Activated CD4-positive, alpha-beta T cell treated with anti-CD3 and anti-CD28 coated beads for 4 hours (primary cell): ENCODE measurements at places on chromosomes 7 and 10.
A peak's percentile ranks its signal among the peaks of the same experiment; 100 is the strongest.

DNA sequence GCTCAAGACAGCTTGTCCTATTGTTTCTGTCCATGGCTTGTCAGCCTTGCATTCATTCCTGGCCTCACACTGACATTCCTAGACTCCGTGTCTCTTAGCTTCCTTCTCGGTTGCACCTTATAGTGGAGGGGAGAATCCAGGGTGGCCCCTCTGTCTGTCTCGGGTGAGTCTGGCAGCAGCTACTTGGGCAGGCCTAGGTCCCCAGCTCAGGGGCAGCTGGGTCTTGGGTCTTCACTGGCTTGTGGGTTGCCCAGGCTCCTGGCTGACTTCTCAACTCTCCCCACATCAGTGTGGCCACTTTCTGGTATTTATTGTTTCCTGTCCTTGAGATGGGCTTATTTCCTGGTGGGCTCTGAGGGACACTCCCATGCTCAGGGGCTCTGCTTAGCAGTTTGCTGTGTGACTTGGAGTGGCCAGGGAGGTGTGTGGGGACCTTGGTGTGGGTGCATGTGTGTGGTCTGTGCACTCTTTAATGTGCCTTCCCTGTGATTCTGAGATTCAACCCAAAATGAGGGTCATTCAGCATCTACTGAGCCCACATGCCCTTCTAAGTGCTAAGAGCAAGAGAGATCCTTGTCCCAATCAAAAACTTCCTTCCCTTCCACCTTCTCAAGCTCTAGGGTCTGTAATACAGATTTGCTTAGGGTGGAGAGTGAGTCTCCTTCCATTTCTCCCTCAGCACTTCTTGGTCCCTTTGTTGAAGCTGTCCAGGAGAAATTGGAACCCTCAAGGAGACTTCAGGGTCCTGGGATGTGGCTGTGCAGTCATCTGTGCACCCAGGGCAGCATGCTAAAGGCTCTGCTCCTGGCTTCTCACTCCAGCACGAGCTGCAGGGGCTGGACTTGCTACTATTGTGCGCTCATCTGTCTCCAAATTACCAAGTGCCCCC, 20.1 kb downstream of the UPP1 start:
- DNase-seq = no peak

- DNase-seq = no peak
Observed at GRCh38 chr10:92126100-92126650, 164.7 kb downstream of the CPEB3 start.

- no peak for DNase-seq
Observed at GRCh38 chr10:52228556-52228955, 85.5 kb upstream of the DKK1 start.

DNA sequence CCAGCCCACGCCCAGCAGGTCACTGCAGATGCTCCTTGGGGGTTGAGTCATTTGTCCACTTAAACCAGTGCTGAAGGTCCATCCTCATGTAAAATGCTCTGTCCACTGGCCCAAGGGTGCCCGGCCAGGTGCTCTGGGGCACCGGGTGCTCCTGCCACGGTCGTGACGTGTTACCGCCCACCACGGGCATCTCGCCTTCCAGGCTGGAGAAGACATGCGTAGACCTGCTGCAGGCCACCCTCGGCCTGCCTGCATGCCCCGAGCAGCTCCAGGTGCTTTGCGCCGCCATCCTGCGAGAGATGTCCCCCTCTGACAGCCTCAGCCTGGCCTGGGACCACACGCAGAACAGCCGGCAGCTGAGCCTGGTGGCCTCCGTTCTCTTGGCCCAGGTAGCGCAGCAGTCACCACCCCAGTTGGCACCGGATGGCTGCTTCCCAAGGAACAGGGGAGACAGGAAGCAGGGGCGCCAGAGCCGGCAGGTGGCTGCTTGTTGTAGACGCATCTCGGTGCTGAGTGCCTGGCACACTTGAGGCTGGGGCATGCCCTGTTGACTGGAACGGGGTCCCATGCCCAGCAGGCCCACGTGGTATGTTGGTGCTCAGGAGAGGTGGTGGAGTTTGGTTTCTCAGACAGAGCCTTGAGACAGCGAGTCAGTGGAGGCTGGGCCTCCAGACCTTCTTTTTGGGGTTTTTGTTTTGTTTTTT, 6.1 kb downstream of the AP5Z1 start:
- no peak for DNase-seq

GRCh38 chr10:129396021-129396722, 70.9 kb upstream of the MGMT start:
- no peak for DNase-seq

GRCh38 chr7:139851770-139852481, 22.9 kb downstream of the TBXAS1 start:
- DNase-seq = no peak

DNA sequence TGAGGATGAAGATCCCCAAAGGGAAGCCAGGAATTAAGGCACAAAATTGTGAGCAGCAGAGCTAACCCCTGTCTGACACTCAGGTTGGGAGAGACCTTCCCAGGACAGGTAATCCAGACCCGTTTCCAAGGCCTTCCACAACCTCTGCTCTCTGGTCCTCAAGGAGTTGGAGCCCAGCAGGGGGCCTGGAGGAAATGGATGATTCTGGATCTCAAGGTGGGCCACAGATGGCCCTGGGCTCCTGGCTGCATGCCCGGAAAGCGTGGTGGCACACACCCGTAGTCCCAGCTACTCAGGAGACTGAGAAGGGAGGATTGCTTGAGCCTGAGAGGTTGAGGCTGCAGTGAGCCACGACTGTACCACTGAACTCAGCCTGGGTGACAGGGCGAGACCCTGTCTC, 42.3 kb downstream of the DPYSL4 start:
- DNase-seq = no peak

DNA sequence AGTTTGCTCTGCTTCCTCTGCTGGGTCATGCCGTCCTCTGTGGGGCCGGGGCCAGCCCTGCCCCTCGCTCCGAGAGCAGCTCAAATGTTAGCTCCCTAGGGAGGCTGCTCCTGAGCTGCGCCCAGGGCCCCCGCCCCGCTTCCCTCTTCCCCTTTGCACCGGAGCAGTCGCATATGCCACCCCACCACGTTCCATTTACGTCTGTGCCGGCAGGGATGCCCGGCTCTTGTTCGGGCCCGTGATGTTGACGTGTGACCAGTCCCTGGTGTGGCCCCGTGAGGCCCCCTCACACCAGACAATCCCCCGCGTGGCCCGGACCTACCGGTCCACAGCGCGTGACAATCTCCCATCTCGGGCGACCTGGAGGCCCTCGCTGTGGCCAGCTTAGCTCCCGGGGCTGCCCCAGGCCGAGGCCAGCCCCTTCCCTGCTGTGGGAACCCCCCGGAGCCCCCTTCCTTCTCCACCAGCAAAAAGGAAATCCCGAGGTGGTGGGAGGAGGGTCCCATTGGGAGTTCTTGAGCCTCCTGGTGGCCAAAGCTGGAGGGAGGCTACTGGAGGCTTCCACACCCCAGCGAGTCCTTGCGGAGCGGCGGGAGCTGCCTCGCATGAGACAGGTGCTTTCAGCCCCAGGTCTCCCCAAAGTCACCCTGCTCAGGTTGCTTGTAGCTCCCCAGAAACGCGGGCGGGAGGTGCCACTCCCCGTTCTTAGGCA, 15.2 kb downstream of the FAM20C start:
- no peak for DNase-seq

- peak; percentile 50 for DNase-seq
Observed at GRCh38 chr7:39950473-39951225, 593 bp downstream of the CDK13 start.

- DNase-seq = no peak
Observed at GRCh38 chr7:22563032-22563501, 63.1 kb upstream of the STEAP1B start.

- no peak for DNase-seq
Observed at GRCh38 chr10:118818621-118819221, 64.0 kb upstream of the CACUL1 start.

DNA sequence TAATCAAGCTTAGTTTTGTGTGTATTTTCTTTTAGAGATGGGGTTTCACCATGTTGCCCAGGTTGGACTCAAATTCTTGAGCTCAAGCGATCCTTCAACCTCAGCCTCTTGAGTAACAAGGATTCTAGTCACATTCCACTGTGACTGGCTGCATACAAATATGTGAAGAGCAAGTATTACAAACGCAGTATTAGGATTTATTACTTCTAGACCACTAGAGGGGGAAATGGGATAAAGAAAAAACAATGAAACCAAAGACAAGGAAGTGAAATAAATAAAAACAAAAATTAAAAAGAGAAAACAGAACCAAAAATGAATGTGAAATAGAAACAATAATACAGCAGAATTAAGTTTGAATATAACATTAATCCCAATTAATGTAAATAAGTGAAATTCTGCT, 308.7 kb downstream of the ANKRD30A start:
- no peak for DNase-seq

DNA sequence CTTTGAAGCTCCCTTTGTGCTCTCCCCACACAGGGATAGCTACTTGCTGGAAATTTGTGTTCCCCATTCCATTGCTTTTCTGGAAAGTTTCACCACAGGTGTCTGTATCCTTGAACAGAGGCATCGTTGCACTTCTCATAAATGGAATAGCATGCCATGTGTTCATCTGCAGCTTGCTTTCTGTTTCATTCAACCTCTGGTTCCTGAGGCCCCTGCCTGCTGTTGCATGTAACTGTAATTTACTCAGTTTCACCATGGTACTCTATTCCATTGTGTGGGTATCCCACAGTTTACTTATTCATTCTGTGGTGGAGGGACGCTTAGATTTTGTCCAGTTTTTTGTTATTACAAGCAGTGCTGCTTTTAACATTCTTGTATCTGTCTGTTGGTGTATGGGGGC, 32.0 kb downstream of the EEPD1 start:
- no peak for DNase-seq

DNA sequence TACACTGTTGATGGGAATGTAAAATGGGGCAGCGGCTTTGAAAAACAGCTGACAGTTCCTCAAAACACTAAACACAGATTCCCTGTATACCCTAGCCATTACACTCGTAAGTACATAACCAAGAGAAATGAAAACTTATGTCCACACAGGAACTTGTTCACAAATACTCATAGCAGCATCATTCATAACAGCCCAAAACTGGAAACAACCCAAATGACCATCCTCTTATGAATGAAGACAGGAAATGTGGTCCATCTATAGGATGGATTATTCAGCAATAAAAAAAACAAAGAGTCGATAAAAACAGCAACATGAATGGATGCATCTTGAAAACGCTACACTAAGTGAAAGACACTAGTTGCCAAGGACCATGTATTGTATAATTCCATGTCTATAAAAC, 23.7 kb downstream of the NMT2 start:
- no peak for DNase-seq

- no peak for DNase-seq
Observed at GRCh38 chr7:142500366-142500765, 242.5 kb upstream of the PRSS58 start.

DNA sequence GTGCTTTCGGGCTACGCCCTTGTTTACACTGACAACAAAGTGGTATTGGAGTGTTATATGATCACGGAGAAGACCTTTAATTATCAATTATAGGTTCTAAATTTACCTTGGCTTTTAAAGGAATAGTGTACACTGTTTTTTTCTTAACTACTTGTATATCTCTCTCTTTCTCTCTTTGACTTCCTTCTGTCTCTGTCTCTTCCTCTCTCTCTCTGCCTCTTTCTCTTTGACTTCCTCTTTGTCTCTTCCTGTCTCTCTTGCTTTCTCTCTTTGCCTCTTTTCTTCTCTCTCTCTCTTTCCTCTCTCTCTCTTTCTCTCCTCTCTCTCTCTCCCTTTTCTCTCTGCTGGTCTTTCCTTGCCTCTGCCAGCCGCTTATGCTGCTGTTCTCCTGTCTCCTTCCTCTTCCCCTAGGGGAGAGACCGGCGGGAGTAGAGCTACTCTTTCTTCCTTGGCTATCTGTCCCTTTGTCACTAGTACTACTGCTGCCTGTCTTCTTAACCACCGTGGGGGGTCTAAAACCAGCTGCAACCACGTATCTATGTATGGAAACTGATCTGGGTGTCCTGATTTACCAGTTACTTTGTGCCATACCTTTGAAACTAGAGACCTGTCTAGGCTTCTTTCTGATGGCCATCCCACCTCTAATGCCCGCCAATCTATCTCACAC, 36.9 kb upstream of the GSDME start:
- no peak for DNase-seq
